ENCODE measurements at places on chromosomes 11 and 22. TPM values are rescaled to one million over a fixed set of nuclear protein-coding genes. Genes with fewer than 3 reads are reported as not detected.

DNA sequence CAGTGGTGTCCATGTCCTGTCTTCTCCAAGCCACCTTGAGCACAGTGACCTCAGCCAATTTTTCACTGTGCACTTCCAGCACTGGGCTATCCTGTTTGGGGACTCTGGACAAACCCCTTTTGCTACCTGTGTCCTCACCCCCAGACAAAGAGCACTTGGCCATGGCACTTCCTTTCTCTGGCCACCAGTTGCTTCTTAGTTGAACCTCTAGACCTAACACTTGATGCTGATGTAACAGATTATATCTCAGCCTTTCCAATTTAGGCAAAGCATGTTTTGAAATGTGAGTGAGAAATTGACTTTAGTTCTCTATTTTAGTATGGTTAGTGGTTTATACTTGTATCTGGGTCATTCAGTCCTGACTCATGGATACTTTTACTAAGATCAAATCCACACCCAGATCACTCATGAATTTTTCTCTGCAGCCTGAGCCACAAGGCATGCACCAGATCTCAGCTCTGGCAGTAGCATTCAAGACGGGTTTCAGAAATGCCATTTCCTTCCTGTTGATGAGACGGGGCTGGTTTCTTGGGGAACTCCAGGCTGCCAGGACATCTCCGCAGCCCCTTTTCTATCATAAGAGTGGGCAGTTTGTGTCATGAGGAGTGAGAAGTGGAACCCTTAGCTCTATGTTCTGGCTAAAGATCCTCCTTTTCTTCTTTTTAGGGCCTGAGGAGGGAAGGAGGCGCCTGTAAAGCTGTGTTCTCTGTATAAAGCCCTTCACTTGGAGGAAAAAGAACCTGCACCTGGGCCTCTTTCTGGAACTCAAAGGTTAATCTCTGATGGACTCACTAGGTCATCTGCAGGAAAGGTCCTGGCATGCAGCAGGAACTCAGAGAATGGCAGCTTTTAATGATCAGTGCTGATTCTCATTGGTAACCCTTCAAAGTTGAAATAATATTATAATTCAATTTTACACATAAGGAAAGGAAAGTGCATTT is 185.6 kb upstream of the TENM4 start:
- H3K36me3 ChIP-seq, result no peaks in the 10 kb centered on the region
- H3K4me1 ChIP-seq, result no peaks in the 10 kb centered on the region
- no peak overlapping the region for H3K27ac ChIP-seq

DNA sequence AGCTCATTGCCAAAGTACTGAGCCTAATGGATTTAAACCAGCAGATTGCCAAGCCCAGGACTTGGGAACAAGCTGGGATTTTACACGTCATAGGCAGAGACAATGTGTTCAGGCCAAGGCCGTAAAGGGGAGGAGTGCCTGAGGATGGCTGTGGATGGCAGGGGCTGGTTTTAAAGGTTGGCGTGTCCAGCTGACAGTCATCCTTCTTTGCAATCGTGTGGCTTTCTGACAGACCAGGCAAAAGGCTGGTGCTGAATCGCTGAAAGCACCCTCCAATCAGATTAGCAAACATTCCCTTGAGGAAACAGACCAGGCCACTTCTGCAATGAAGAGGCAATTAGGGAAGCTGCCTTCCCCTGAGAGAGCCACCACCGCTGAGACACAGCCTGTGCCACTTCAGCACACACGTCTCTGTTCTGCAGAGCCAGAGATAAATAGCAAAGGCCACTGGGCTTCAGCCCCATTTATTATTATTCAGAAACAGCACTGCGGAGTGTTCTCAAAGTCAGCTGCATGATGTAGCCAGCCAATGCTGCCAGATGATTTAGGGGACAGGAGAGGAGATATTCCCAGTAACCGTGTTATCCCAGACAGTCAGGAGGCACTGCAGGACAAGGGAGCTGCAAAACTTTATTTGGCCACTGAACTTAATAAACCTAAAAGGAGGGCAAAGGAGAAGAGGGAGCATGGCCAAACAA is 54.2 kb upstream of the CSNK2A3 start:
- H3K4me1 ChIP-seq, result peaks cover 3% of the 10 kb centered on the region
- no peak for DNase-seq
- H3K27me3 ChIP-seq, result peaks cover 3% of the 10 kb centered on the region

- no peaks in the 10 kb centered on the region for H3K27me3 ChIP-seq
- H3K36me3 ChIP-seq, result no peaks in the 10 kb centered on the region
- H3K4me1 ChIP-seq, result peaks cover 5% of the 10 kb centered on the region
- no peak overlapping the region for H3K27ac ChIP-seq
- no peak for DNase-seq
These were observed 10.8 kb upstream of the HSPA8 start for GRCh38 chr11:123072762-123073161.

GRCh38 chr11:1073261-1073724 is 1.4 kb upstream of the MUC2 start:
- H3K27ac ChIP-seq, result no peak overlapping the region
- peaks cover 3% of the 10 kb centered on the region for H3K27me3 ChIP-seq
- H3K36me3 ChIP-seq, result no peaks in the 10 kb centered on the region

DNA sequence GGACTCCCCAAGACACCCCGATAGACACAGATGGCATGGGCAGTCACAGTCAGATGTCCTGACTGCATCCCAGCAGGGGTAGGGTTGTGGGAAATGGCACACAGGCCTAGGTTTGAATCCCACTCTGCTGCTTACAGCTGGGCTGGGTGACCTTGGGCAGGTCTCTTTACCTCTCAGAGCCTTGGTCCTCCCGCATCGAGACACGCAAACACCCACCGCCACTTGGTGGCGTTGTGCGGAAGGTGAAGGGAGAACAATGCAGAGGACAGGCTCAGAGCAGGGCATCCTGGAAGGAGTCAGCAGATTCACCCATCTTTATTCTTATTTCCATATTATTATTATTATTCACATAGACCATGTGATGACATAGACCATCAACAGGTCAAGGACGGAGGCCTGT is 140.5 kb downstream of the MIAT start:
- DNase-seq, result peak; percentile 33
- H3K27ac ChIP-seq, result no peak overlapping the region
- peaks cover 2% of the 10 kb centered on the region for H3K4me1 ChIP-seq
- H3K4me3 ChIP-seq, result no peak overlapping the region

- no peaks in the 10 kb centered on the region for H3K36me3 ChIP-seq
- H3K4me1 ChIP-seq, result no peaks in the 10 kb centered on the region
- H3K4me3 ChIP-seq, result no peak overlapping the region
These were observed 3.0 kb downstream of the GAL start for GRCh38 chr11:68687311-68687710.

DNA sequence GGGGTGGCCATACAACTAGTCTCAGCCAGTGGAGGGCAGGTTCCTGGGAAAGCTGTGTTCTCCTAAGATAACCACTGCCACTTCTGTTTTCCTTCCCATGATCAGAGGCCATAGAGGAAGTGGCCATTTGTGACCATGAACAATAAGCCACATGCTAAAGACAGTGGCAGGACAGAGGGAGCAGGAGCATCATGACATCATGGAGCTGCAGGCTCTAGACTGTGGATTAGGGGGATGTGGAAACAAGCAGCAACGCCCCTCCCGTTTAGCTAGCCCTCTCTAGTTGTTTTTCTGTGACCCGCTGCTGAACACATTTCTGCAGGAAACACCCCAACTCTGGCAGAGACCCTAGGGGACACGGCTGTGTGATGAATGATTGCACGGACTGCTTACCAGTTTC is 195.0 kb upstream of the NECTIN1 start:
- H3K27ac ChIP-seq, result no peak overlapping the region
- no peak overlapping the region for H3K4me3 ChIP-seq
- no peaks in the 10 kb centered on the region for H3K4me1 ChIP-seq
- H3K36me3 ChIP-seq, result no peaks in the 10 kb centered on the region

GRCh38 chr11:66359662-66360087 is 11.9 kb downstream of the SLC29A2 start:
- H3K36me3 ChIP-seq, result peaks cover 4% of the 10 kb centered on the region
- H3K4me3 ChIP-seq, result no peak overlapping the region
- no peak overlapping the region for H3K27ac ChIP-seq
- H3K4me1 ChIP-seq, result no peaks in the 10 kb centered on the region
- DNase-seq, result no peak

DNA sequence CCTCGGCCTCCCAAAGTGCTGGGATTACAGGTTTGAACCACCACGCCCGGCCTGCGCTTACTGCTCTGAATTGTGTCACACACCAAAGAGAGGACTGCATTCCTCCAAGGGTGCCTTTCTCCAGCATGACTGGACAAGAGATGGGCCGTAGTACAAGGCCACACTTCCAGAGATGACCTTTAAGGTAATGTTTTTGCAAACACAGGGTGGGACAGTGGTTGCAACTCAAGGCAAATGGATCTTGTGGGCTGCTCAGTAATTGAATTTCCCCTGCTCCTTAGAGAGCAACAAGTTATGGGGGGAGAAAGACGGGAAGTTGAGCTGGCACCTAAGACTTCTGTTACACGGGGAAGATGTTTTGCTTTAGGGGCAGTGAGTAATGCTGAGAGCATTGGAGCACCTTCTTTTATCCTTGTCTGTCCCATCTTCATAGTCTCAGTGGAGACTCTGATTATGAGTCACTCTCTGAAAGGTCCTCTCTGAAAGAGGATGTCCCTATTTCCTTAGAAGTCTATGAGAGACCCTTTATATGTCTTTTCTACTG is 66.3 kb downstream of the C11orf91 start:
- H3K4me3 ChIP-seq, result no peak overlapping the region
- DNase-seq, result no peak
- H3K4me1 ChIP-seq, result peaks cover 7% of the 10 kb centered on the region
- peaks cover 20% of the 10 kb centered on the region for H3K36me3 ChIP-seq

GRCh38 chr11:83070731-83071566 is 748 bp downstream of the RAB30 start:
- H3K27ac ChIP-seq, result no peak overlapping the region
- H3K4me1 ChIP-seq, result peaks cover 42% of the 10 kb centered on the region
- H3K36me3 ChIP-seq, result peaks cover 6% of the 10 kb centered on the region
- H3K27me3 ChIP-seq, result peaks cover 3% of the 10 kb centered on the region
- no peak overlapping the region for H3K4me3 ChIP-seq

GRCh38 chr11:44179173-44179572 is 83.7 kb downstream of the EXT2 start:
- no peaks in the 10 kb centered on the region for H3K36me3 ChIP-seq
- H3K4me3 ChIP-seq, result no peak overlapping the region
- H3K4me1 ChIP-seq, result peaks cover 7% of the 10 kb centered on the region
- no peak overlapping the region for H3K27ac ChIP-seq
- peaks cover 2% of the 10 kb centered on the region for H3K27me3 ChIP-seq

- peaks cover 26% of the 10 kb centered on the region for H3K4me1 ChIP-seq
- H3K36me3 ChIP-seq, result no peaks in the 10 kb centered on the region
- H3K27me3 ChIP-seq, result no peaks in the 10 kb centered on the region
- no peak overlapping the region for H3K27ac ChIP-seq
- peak overlapping the region; percentile 22 for H3K4me3 ChIP-seq
- no peak for DNase-seq
These were observed 2.0 kb upstream of the NARS2 start for GRCh38 chr11:78576549-78577097.

The OR2D2 gene
- total RNA-seq, result 0.64 TPM

The BCO2 gene
- 2.6 TPM for total RNA-seq
